ENCODE measurements at places on chromosomes 3 and 15.

- DNase-seq: no peak
Measured at GRCh38 chr3:33447958-33448357, 7.8 kb upstream of the UBP1 start.

DNA sequence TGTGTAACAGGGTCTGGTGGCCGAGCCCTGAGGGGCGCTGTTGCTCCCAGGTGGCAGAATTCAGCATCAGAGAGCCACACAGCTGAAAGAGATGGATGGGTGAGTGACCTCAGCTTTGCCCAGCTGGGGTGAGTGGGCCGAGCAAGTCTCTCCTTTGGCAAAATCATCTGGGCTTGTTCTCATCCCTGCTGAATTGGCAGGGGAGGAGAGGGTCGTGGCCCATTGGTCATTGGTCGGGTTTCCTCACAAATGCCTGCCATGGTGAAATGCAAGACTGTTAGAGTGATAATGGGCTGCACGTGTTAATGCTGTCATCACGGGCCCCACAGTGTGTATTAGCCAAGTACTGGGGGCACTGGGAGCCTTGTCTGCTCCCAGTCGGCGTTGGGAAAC is 15.9 kb downstream of the ABHD2 start:
- DNase-seq: no peak

DNA sequence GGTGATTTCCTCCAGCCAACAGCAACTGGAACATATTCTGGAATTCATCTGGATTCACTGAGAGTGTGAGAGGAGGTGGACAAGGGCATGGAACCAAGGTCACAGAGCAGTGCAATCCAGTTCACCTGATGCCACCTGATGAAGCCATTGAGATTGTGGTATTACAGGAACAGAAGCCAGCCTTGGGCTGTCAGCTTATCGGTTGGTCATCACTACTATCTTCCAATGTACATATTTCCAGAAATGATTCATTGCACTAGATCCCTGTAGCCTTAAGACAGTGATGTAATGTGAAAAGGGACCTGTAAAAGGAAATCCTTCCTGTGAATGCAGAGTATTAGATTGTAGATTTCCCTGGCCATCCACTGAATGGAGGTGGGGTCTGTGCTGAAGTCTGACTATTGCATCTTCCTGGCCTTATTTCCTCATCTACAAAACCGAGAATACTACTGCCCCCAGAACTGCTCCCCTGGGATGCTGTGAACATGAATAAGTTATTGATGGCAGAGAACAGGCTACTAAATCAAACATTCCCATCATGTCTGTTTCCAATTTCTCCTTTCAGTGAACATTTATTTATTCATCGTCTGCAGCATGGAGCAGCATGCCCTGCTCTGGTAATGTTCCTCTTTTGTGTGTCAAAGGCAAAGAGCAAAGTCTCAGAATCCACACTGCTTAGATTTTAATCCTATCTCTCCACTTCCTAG is 47.4 kb upstream of the TPM1 start:
- DNase-seq: no peak

DNA sequence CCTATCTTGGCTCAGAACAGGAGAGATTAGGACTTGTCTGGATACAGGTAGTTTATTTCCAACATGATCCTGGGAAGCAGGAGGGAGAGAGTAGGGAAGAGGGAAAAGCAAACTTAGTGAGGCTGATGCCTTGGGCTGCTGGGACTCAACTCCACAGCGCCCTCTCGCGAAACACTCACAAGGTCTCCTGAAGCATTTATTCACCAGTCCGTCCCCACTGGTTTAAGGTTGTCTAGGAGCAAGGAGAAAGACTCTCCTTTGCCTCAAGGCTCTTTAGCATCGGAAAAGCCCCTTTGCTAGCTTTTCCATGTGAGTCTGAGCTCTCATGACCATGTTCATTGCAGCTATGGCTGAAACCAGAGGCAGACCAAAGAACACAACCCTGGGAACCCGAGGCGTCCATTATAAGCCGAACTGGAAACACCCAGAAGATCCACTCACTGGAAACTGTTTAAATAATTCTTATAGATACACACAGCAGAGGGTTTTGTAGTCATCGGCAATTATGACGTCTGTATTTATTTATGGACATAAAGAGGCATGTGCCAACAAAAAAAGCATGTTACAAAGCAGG is 244.5 kb downstream of the CD47 start:
- peak; percentile 80 for DNase-seq
